Gastrocnemius medialis (tissue), 4 donors: ENCODE measurements at places on chromosomes 1 and 21.

GRCh38 chr21:32994305-32994704, 31.4 kb upstream of the OLIG2 start:
- DNase-seq, result no peak

DNA sequence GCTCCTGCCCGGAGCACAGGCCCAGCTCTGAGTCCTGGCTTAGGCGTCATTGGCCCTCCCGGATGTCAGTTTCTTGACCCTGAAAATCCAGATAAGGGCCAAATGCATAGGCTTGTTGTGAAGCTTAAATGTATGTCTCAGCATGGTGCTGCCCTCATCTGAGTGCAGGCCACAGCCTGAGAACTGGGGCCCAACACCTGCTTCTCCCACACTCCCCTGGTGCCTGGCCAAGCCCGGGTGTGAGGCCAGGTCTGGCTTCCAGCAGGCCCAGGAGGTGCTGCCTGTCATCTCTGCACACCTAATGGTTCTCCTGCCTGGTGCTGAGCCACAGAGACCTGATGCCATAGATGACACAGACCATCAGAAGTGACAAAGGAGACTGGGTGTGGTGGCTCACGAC, 14.0 kb downstream of the MX2 start:
- DNase-seq, result no peak

- no peak for DNase-seq
These were observed 2.0 kb downstream of the PCP4 start for GRCh38 chr21:39869141-39869818.

- no peak for DNase-seq
These were observed 256.8 kb downstream of the TOMM20 start for GRCh38 chr1:234871710-234872271.

- no peak for DNase-seq
These were observed 23.6 kb downstream of the ZNF670 start for GRCh38 chr1:247054992-247055415.

GRCh38 chr21:26534517-26534916, 38.6 kb downstream of the CYYR1 start:
- DNase-seq, result no peak

DNA sequence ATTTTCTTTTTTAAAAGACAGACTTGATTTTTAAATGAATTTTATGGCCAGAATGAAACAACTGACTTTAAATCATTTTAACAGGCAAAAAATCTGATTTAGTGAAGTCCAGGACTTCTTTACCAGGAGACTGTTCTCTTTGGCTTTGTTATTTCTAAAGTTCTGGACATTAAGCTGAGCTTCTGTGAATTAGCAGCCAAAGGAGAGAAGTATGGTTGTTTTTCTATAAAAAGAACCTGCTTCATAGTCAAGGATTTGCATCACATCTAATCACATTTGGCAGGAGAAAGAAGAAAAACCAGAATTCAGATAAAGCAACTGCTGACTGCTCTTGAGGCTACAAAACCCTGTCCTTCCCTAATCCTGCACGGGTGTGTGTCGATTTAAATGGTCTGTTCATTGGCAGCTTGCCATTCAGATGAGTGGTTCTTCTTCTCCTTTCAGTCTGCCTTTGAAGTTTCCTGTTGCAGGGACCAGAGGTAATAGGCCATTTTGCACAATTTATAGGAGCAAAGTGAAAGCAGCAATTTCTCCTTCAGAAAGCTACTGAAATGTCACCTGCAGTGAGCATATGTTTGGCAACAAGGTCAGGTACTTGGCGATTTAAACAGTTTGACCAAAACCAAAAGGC, 215.4 kb downstream of the OLFM3 start:
- DNase-seq, result no peak

- peak; percentile 85 for DNase-seq
These were observed 32.3 kb downstream of the SHISAL2A start for GRCh38 chr1:52665006-52665941.

GRCh38 chr1:19427087-19427781, 58.1 kb downstream of the CAPZB start:
- DNase-seq, result no peak

DNA sequence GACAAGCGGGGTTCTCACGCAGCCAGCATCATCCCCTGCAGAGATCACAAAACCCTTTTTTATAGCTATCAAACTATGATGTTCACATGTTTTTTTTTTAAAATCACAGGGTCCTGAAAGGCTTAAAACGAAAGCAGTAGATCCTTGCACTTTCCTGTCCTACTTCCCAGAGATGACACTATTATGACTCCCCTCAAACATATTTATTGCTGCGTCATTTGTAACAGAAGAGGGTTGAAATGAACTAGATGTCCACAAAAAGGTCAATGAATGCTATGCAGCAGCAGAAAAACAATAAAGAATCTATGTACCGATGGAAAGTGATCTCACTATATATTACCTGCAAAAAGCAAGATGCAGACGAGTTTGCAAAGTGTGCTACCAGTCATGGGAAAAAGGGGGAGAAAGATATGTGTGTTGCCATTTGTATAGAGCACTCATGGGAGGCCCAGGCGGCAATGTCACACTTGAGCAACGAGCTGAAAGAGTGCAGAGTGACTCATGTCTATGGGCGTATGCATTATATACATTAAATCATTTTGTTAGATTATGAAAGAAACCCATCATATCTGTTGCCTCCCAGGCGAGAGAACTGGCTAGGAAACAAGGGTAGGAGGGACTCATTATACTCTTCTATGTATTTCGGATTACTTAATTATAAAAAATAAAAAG, 68.9 kb upstream of the PARP1 start:
- DNase-seq, result no peak

DNA sequence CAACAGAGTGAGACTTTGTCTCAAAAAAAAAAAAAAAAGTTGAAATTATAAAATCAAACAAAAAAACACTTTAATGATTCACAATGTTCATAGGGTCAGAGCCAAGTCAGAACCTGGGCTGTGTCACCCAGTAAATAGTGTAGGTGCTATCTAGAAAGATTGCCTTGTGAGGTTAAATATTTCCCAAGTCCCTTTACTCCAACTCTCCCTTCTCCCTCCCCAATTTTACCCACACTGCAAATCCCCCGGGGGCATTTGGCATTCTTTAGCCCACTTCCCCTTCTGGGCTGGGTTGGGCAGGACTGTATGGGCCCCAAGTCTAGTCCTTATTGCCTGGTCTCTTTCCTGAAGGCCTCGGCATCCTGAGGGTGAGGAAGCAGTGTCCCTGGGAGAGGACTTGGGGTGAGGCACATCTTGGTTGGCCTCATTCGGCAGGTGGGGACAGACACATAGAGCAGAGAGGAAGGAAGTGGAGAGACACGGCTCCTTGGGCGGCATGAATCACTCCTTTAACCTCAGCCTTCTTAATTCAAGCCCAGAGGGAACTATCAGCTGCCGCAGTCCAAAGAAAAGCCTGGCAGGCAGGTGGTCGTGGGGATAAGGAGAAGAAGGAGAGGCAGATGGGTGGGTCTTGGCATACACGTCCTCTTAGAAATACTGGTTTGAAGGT, 8.2 kb downstream of the ADORA1 start:
- DNase-seq, result no peak

GRCh38 chr1:94106716-94107115, 14.2 kb downstream of the ABCA4 start:
- no peak for DNase-seq

DNA sequence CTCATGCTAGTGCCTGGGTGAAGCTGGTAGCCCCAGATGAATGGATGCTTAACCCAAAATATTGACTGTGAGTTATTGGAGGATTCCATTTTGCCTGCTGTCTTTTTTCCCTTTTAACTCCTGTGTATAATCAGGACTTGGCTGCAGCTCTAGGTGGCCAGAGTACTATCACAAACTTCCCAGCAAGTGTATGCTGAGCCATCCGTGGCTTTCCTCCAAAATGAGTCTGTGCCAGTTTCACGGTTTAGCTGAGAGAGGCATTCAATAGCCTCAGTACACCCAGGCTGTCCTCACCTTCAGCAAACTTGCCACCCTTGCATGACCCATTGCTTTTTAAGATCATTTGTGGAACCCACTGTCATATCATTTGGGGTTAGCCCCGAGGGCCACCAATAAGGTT, 5.3 kb upstream of the DPT start:
- DNase-seq, result peak; percentile 42

DNA sequence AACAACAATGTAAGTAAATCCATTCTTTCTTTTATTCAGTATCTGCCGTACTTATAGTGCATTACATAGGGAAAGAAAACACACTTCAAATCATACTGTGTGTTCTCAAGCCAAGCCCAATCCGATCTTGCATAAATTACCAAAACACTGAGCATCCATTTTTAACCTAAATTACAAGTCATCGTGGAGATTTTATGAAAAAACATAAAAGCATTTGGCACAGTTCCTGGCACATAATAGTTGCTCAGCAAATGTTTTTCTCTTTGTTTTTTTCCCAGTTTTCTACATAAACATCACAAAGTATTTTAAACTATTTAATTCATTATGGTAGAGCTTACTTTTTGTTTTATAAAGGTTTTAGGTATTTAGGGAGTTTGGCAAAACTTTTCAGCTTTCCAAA, 48.1 kb upstream of the LRRC8C start:
- DNase-seq, result no peak

DNA sequence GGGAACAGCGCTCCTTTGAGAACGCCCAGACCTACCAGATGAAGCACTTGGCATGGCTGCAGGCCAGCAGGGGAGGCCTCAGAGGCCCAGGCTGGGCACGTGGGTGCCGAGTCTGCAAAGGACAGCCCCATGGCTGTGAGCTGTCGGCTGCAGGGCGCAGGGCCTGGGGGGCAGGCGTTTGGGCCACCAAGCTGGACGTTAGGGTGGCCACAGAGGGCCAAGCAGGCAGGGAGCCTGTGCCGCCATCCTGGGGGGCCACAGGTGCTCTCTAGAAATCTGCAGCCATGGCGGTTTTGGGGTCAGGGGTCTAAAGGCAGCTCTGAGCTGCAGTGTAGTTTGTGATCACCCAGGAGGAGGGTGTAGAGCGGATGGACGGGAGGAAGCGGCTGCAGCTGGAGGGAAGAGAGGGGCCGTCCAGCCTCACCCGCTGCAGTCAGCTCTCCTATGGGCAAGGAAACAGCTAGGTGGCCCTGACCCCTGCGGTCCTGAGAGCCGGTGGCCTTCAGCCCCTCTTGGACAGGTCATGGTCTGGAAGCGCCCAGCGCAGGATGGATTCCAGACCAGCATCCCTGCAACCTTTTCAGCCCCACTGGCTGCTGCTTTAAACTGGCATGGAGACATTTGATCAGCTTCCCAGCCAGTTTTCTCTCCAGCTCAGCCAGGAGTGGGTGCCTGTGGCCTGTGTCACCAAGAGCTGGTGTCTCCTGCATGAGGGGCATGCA, 11.0 kb downstream of the IBA57 start:
- DNase-seq, result no peak

DNA sequence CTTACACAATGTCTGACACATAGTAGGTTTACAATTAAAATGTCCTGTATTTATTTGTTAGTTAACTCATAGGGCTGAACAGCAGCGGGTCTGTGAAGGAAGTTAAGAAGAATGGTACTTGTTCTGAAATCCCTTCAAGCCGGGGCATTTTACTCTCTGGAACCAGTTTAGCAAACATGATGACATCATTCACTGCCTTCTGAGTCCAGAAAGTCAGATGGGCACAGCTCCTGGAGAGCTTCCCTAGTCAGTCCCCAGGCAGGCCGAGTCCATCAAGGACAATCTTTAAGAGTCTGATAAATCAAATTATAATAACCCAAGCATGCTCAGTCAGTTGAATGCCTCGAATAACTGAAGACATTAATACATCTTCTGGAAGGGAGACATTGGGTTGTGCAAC, 125.4 kb upstream of the DAB1 start:
- no peak for DNase-seq

GRCh38 chr1:19064906-19065450, 108.5 kb upstream of the IFFO2 start:
- no peak for DNase-seq

DNA sequence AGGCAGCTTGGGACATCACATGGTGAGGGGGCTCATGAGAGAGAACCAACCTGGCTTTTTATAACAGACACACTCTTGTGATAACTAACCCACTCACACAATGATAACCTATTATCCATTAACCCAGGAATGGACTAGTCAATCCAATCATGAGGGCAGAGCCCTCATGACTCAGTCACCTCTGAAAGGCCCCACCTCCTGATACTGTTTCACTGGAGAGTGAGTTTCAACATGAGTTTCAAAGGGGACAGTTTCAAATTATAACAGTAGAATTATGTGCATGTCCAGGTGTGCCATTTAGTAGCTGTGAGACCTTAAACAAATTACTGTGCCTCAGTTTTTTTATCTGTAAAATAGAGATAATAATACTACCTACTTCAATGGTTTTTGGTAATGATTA, 47.6 kb upstream of the PPP2R5A start:
- DNase-seq, result no peak

DNA sequence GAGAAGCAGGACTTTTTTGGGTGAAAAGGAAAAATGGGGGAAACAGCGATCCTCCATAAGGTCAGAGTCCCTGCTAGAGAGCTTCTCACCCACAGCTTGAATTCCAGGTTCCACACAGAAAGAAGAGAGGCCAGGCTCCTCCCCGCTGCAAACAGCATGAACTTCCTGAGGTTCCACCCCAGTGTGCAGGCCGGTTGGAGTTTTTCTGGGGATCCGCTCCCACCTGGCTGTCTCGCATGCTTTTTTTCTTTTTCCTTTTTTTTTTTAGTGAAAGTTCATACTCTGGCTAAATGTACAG, 595.1 kb upstream of the ZP4 start:
- no peak for DNase-seq

DNA sequence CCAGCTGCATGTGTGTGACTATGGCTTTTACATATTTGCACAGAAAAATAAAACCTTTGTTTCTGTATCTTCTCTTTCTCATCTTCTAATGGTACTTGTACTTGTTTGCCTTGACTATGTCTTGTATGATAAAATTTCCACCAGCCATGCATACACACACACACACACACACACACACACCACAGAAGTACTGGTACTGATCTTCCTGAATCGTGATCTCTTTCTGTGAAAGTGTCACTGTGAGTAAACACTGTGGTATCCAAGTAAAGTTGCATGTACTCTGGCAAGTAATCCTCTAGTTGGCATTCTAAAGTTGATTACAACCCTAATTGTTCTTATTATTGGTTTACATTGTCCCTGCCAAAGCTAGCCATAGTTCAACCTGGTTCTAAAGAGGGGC, 176.7 kb downstream of the CRB1 start:
- DNase-seq, result no peak

- peak; percentile 41 for DNase-seq
These were observed 13.5 kb downstream of the CITED4 start for GRCh38 chr1:40848530-40849189.

DNA sequence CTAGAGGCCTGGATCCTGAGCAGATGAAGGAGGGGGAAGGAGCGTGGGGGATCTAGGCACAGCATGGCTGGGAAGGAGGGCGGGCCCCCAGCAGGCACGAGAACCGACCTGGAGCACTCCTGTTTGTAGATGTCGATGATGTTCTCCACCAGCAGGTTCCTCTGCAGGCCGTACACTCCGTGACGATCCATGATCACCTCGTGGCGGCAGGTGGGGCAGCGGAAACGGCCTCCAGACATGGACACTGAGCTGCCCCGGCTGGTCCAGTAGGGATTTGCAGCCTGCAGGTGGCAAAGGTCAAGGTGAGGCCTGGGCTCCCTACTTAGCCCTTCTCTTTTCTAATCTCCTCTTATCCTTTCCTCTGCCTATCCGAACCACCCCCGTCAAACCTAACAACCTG, 1.3 kb downstream of the TRIM63 start:
- DNase-seq, result no peak
